ENCODE measurements at places on chromosomes 3 and 15. TPM values are rescaled to one million over a fixed set of nuclear protein-coding genes. Genes with fewer than 3 reads are reported as not detected.

Gene LRTM1
- total RNA-seq: not detected

Gene CD80
- not detected for total RNA-seq

Gene SLC12A6
- 3.8 TPM for total RNA-seq

Gene MAGEL2
- total RNA-seq: not detected

Gene HCLS1
- 2.5 TPM for total RNA-seq

Gene CXCR6
- total RNA-seq: not detected

Gene LDHAL6B
- not detected for total RNA-seq

Gene C3orf22
- not detected for total RNA-seq

Gene CRYGS
- 9.5 TPM for total RNA-seq

Gene SLC35G2
- total RNA-seq: 31.0 TPM

Gene ADGRG7
- total RNA-seq: 1.4 TPM

Gene MESP2
- not detected for total RNA-seq

Gene IMPG2
- total RNA-seq: 0.50 TPM

Gene SYNPR
- total RNA-seq: 0.90 TPM

Gene GOLGA6B
- total RNA-seq: 0.61 TPM

DNA sequence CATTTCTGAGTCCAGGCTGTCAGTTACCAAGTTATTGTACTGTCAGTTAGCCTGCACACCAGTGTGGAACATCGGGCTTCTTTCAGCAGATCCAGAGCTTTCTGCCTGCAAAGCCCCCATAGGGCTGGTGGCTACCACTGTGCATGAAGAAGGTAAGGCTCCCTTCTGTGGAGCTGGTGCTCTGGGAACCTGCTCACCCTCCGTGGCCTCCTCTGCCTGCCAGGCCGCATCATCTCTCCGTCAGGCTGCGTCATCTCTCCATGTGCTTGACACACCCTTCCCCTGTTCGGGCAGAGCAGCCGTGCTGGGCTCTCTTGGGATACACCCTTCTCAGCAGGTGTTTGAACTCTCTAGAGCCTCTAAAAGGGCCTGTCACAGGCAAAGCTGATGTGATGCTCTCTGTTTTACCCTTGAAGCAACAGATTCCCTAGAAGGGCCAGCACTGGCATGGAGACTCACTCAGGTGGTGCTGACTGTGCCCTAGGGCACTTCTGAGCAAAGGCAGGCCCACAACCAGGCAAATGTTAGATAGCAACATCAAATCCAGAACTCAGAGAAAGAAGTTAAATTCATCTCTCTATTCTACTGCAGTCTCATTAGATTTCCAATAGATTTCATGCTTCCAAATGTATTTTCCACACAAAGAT lies 261.1 kb downstream of the EPHB1 start:
- DNase-seq: no peak

DNA sequence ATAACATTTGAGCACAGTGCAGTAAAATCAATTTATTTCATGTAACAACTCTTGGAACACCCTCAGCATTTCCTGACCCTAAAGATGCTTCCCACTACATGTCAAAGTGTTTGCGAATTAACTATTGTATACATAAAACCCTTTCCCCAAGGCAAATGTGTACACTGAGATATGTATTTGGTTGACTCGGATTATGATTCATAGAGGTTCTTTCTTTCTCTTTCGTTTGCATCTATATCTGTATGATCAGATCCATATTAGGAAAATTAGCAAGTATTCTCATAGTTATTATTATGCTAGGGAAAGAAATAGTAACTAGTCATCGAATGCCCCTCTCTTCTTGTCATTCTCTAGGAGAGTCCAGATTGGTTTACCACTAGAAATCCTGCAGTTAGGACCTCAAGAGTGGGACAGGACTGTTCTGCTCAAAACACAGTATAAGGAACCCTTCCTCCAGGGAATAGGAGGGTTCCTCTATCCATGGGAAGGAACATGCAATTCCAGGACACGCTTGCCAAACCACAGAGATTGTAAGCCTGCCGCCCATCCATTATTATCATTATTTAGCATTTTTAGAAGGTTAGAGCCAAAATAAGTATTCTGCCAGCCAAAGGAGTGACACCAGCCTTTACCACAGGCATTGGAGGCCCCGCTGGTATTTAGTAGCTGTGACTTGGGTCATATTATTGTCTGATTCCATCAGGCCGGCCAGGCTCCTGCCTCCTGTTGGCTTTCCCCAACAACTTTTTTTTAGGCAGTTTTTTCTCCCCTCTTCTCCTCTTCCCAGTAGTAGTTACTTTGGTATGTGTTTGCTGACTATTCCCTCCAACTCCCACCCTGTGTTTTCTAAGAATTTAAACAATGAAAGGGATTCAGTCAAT lies 100.7 kb downstream of the GALK2 start:
- DNase-seq: no peak

DNA sequence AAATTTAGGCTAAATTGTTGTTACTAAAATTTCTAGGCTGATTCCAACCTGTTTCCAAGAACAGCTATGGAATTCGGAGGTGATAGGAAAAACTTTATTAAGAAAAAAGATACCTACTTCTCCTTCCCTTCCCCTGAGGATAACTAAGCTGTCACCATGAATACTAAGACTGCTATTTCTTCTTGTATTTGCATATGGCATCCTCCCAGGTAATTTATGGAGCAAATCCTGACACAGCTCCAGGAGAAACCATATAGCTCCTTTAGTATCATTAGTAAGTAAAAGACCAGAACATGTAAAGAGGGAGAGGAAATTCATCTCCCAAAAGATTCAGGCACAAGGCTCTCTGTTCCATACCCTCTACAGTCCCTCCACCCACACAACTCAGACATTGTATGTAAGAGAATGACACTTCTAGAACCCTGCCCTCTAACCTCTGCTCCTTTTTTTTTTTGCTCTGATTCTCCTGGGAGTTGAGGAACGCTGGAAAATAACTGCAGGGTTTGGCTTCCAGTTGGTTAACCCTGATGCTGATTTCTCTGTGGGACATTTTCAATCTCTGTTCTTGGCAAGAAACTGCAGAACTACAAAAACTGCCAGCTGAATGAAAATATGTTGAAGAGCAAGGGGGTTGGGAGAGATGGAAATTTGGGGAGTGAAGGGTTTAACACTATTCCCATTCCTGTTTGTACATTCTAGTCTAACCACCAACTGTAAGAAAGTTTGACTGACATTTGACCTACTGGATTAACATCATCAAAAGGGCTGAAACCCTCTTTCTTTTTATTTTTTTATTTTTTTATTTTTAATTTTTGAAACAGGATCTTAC lies 14.2 kb upstream of the MAGI1 start:
- DNase-seq: no peak

- no peak for DNase-seq
Observed at GRCh38 chr3:46365737-46366524, 4.8 kb upstream of the CCR5 start.

- no peak for DNase-seq
Observed at GRCh38 chr15:50563756-50564155, 17.3 kb upstream of the USP50 start.

- DNase-seq: no peak
Observed at GRCh38 chr3:65587650-65588439, 450.9 kb downstream of the MAGI1 start.

DNA sequence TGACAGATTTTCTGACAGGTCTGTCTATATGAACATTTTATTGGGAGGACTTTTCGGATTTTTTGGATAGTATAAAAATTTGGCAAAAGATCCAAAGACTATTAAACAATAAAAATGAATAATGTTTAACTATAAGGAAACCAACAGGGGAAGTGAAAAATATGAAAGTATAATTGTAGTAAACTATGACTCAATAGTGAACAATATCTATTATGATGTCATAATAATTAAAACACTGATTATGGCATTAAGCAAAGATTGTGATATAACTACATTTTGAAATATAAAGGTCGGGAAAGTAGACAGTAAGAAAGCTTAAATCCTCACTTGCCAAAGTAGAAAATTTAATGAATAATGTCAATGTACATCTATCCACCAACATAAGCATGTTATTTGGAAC lies 44.3 kb upstream of the CNTN6 start:
- no peak for DNase-seq

- no peak for DNase-seq
Observed at GRCh38 chr3:52221563-52222318, 3.7 kb downstream of the TLR9 start.

DNA sequence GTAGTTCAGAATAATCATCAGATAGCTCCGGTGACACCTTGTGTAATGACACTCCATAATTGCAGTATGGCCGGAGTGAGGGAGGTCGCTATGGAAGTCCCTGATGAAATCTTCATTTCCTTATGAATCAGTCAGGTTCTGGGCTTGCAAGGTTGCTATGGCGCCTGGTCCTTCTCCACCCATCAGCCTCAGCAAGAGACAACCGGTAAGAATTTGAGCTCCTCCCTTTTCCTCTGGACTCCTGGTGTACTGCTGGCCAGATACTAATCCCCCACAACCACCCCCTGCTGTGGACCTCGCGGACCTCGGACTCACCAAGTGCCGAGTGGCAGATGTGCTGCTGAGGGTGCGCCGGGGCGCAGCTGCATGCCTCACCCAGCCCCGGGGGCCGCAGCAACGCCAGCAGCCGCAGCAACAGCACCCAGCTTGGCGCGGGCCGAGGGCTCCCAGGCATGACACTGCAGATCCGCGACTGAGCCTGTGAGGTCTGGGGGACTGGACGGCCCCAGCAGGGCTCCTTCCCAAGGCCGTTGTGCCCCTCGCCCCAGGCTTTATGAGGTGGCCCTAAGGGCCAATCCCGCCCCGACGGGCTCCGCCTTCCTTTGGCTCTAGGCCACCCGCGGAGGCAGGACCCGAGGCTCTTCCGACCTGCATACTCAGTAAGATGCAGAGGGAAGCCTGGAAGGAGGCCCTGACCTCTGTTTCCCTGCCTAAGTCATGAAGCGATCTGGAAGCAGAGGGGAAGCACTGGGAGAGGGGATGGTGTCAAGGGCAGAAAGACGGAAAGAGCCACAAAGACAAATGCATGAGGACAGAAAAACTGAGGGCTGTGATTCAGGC lies at the start of gene TIMP4:
Gene TIMP4, minus strand, starts transcription at position 526 of the 840 bp plus-strand sequence. Its CDS starts 72 bp downstream, at position 454.
- peak; percentile 28 for DNase-seq

- no peak for DNase-seq
Observed at GRCh38 chr15:73283366-73283962, 85.3 kb downstream of the HCN4 start.

- no peak for DNase-seq
Observed at GRCh38 chr15:60464836-60465630, 13.9 kb downstream of the ICE2 start.

DNA sequence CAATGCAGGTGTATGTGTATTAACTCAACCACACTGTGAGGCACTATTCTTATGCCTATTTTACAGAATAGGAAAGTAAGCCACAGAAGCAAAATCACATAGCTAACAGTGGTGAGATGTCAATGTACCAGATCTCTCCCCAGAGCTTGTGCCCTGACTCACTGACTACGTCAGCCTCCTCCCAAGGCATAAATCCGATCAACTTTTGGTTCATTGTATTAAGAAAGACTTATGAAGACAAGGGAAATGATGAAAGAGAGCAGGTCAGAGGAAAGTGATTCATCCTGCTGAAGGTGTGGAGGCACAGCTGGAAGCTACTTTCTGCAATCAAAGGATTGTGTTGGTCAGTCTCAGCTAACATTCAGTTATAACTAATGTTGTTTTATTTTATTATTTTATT lies 33.0 kb upstream of the SV2B start:
- no peak for DNase-seq

DNA sequence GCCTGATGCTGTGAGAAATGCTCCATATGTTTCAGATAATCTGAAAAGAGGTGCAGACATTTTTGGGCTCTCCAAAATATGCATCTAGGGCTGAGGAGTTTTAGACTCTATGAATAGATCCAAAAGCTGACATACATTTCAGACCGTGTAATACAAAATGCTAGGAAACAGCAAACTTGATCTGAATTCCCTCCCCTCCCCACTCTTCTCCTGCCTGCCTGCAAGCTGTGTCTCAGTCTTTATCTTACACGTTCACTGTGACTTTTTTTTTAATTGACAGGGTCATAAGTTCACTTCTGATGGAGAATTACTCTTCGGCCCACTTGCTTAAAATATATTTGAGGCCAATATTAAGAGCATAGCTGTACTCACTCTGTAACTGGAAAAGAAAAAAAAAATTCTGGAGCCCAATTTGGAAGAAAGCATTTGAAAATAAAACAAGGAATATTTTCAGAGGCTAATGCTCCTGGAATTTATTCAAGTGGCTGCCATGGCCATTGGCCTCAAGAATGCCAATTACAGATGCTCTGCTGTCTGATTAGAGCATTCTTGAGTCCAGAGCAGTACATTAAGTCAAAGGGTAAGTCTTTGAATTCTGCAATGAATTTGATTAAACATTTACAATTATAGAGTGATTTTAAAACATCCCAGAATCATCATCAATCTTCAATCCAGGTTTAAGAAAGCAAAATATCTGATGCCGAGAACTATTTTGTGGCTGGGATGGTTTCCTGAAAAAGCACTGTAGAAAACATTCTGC lies 146.2 kb upstream of the SEMA6D start:
- DNase-seq: no peak

- no peak for DNase-seq
Observed at GRCh38 chr15:76905855-76906254, 715 bp upstream of the SCAPER start.

GRCh38 chr3:55077726-55078125 lies 149.9 kb upstream of the LRTM1 start:
- no peak for DNase-seq

DNA sequence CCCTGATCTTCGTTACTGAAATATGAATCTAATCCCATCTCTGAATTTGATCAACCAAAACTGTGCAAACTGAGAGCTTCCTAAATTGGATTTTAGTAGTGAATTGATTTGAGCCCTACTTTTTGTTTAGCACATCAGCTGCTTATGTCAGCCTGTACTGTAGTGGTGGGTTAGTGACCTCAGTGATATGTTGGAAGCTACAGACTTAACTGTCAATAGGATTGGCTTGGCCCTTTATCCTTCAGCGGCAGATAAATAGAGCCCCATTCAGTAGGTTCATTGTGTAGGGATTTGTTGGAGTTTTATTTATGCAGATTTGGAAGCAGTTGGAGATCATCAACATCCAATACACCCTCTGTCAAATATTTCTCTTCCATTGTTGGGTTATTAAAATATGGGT lies 409.7 kb downstream of the SOX2 start:
- no peak for DNase-seq

- no peak for DNase-seq
Observed at GRCh38 chr3:189580190-189580589, 51.0 kb upstream of the TP63 start.

- no peak for DNase-seq
Observed at GRCh38 chr3:155417119-155417517, 123.6 kb upstream of the STRIT1 start.

- DNase-seq: peak; percentile 28
Observed at GRCh38 chr3:116444819-116445310, 422 bp downstream of the LSAMP start.

- no peak for DNase-seq
Observed at GRCh38 chr15:50353251-50353974, 1.6 kb downstream of the GABPB1 start.

DNA sequence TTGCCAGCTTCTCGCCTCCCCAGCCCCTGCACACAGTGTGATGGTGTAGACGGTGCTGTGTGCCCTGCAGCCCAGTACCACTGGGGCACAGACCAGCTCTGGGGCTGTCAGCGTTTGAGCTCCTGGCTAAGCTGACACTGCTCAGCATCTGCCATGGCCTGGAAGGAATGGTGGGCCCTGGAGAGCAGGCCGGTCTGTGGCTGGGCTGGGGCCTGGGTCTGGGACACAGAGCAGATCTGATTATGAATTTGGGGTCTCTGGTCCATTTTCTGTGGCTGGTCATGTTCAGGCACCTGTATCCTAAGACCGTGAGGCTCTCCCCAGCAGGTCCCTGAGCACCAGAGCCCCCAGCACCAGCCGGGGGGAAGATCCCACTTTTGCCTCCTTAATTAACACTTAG lies 34.7 kb downstream of the HCN4 start:
- no peak for DNase-seq
